ENCODE measurements at places on chromosomes 7 and 10. TPM values are rescaled to one million over a fixed set of nuclear protein-coding genes. Genes with fewer than 3 reads are reported as not detected.

Gene FAM25A
- not detected for total RNA-seq

Gene TLL2
- total RNA-seq: 0.90 TPM

Gene MBL2
- total RNA-seq: not detected

Gene RBM17
- 59.6 TPM for total RNA-seq

Gene ELFN1
- total RNA-seq: 2.5 TPM

DNA sequence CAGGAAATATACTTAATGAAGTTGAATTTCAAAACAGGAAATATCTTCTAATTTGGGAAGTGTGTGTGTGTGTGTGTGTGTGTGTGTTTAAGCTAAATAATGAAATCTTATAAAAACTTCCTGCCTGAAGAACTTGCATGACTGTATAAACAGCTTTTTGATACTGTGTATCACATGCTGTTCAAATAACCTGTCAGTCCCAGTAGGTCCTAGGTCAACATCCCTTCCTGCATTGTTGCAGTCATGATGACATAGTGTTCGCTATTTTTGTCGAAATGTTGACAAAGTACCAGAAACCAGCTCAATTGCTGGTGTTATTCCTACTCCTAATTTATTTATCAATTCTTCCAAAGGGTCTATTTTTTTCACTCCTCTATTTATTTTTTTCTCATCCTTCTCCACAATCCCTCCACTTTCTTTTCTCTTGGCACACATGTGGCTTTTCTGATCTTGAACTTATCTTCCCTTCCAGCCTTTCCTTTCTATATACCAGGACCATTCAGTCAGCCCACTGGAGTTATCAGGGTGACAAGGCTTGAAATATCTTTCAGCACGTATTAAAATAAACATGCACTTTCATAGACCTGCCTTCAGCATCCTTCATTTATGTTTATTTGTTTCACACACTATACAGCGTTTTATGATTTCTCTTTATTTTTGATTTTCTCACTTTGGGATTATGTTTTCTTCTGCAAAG, 115.8 kb downstream of the PLXDC2 start:
- DNase-seq: no peak

DNA sequence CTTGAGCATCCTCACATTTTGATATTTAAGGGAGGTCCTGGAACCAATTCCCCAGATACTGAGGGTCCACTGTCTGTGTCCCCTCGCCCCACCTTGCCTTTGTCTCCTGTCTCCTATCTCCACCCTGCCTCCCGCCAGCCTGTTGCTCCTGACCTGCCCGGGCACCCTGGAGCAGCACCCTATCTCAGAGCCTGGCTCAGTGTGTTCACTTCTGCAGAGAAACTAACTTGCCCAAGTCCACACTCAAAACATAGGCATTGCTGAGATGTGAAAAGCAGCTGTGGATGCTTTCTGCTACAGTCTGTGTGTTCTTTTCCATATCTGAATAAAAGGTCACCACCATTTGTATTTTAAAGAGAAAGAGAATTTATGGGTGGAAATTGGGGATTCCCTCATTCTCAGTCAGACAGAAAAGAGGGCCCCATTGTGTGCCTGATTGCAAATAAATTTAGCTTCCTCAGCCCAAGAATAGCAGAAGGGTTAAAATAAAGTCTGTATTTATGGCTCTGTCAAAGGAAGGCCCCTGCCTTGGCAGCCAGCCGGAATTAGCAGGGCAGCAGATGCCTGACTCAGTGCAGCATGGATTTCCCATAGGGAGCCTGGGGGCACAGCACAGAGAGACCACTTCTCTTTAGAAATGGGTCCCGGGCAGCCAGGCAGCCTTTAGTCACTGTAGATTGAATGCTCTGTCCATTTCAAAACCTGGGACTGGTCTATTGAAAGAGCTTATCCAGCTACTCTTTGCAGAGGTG, 161.3 kb downstream of the EGFR start:
- DNase-seq: no peak

- no peak for DNase-seq
These were observed 176.6 kb downstream of the CTNNA3 start for GRCh38 chr10:67519434-67519833.

- DNase-seq: no peak
These were observed 34.7 kb downstream of the MRPS24 start for GRCh38 chr7:43834463-43835251.

GRCh38 chr10:45395554-45395953, 21.5 kb downstream of the ALOX5 start:
- DNase-seq: no peak

- DNase-seq: peak; percentile 20
These were observed 72.7 kb downstream of the TMEM130 start for GRCh38 chr7:98797150-98797549.

DNA sequence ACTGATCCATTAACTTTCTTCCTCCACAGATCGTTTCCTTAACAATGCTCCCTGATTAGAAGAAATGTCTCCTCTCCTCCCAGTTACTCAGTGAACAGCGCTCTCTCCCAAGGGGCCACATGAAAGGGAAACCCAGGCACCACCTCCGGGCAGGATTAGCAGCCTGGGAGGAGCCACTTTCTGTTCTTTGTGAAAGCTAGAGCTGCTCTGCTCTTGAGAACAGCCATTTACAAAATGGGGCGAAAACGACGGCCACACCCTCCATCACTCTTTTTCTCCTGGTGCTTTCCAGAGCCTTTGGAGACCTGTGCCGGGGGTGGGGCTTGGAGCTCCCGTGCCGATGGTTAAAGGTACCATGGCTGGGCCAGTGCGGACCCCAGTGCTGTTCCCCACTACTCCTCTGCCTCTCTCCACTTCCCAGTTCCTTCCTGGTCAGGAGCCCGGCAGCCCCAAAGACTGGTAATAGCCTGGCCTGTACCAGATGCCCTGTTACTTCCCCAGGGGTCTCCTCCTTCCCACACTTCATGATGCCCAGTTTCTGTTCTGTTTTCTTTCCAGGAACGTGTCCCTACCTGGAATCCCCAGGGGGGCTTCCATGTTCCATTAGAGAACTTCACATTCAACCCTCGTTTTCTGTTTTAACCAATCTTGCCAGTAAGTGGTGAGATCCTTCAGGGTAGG, 402.9 kb upstream of the GALNT17 start:
- no peak for DNase-seq

DNA sequence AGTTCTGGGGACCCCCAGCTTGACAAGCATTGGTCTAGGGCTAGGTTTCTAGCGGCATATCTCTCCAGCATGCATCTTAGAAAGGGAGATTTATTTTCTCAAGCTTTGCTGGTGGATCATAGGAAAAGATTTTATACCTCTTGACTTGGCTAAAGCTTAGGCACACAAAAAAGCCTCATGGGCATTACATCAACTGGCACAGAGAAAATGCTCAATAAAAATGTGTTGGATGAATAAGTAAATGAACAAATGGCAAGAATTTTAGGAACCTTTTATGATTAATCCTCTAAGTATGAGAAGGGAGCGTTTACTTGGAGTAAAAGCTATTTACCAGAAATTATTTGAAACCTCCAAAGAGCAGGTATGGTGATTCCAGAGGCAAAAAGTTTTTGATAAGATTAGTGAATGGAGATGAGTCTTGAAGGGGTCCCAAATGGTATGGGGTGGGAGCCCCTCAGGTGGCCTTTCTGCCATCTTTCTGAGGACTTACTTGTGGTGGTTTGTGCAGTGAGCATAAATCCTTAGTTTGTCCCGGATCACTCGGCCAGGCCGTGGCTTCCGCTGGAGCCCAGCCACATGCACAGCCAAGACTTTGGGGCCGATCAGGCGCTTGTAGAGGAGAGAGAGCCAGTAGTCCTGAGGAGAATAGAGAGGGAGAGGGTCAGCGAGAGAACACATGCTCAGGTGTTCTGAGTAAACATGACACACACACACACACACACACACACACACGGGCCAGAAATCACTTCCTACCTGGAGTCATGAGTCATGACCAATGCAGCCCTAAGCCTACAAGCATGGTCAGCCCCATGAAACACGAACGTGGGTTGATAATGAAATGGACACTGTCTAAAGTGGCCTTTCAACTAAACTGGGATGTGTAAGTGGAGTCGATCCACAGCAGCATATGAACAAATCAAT, 43.1 kb upstream of the HPS1 start:
- DNase-seq: no peak

DNA sequence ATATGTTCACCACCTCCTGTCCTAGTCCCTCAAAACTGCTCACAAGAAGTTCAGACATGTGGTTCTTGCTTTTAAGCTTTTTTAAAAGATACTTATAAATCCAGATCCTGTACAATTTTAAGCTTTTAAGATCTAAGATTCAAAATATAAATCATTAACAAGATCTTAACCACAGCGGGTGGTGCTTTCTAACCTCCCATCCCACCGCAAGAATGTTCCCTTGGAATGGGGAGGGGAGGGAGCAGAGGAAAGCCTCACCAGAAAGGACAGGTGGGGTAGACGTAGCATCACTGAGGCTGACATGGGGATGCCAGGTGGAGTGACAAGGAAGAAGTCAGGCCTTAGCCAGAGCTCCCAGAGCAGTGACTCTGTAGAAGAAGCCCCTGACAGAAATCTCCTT, 133.5 kb downstream of the C1GALT1 start:
- no peak for DNase-seq

DNA sequence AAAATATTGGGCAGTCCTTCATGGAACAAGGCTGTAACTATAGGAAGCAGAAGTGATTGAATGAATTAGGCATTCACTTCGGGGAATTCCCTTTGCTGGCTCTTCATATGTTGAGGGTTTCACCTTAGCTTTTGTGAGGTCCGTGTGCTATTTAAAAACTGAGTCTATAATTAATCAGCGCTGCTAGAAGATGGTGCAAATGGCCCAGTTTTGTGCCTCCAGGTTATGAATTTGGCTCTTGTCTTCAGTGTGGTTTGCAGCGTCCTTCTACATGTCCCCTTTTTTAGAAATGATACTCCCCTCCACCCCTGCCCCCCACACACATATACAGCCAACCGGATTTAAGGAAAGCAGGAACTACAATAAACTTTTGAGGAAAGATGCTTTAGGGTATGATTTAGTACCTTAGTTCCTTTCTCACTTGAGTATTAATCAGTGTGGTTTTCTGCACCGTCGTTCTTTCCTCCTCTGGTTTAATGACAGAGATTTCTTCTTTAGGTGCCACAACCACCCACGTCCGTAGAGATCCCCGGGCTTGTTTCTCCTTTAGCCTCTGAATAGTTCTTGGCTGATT, 110.6 kb upstream of the SAMD8 start:
- no peak for DNase-seq

- no peak for DNase-seq
These were observed 31.4 kb upstream of the CALU start for GRCh38 chr7:128707752-128708151.
